ENCODE measurements at places on chromosomes 7 and 10.

GRCh38 chr10:43965033-43965917, 316.6 kb upstream of the ZNF32 start:
- no peak for DNase-seq

- no peak for DNase-seq
Measured at GRCh38 chr10:15293862-15294842, 76.9 kb downstream of the FAM171A1 start.

DNA sequence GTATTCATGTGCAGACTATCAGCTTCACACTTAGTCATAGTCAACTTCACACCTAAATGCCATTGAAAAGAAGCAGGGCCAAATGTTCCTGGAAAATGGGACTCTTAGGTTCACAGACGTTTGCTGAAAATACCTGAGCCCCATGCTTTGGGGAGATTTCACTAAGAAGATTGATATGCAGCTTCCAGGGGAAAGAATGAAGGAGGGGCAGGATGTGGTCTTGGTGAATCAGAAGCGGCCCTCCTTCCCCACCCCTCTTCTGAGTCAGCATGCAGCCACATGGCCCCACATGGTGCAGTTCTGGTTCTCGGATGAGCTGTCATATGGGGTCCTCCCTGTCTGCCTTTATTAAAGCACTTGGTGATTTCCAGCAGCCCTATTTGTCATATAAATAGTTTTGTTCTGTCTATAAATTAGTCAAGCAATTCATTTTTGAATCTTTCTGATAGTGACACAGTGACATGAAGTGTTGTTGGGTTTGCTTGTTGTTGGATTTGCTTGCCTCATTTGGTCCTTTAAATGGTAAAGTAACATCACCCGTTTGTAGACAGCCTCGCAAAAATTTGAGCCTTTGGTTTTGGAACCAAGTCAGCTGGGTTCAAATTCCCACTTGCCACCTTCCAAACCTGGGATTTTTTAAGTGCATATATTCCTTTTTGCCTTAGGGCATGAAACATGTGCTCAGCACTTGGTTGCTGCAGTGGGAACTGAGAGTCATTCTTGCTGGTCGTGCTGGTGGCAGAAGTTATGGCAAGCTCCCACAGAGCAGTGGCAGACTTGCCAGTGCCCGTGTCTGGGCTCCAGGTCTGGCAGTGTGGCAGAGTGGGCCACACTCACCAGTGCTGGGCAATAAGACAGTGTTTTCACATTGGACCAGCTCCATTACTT, 68.1 kb upstream of the CDK6 start:
- peak; percentile 63 for DNase-seq

DNA sequence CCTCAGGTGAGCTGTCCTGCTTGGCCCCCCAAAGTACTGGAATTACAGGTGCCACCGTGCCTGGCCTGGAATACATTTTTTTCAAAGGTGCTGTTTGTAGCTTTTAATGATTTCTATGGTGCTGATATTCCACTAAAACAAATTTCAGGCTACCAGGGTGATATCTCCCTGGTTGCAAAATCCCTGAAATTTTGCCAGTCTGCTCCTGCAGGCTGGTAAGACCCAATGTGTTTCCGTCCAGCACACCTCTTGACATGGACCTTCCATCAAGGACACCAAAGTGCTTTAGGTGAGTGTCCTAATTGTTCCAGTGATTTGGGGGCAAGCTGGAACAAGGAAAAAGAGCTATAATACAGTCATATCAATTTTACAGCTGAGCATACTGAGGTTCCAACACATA, 69.8 kb upstream of the KMT2C start:
- no peak for DNase-seq

DNA sequence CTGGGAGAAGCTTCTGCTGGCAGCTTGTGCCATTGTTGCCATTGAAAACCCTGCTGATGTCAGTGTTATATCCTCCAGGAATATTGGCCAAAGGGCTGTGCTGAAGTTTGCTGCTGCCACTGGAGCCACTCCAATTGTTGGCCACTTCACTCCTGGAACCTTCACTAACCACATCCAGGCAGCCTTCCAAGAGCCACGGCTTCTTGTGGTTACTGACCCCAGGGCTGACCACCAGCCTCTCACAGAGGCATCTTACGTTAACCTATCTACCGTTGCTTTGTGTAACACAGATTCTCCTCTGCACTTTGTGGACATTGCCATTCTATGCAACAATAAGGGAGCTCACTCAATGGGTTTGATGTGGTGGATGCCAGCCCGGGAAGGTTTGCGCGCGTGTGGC, 220.7 kb downstream of the ADK start:
- DNase-seq: no peak

DNA sequence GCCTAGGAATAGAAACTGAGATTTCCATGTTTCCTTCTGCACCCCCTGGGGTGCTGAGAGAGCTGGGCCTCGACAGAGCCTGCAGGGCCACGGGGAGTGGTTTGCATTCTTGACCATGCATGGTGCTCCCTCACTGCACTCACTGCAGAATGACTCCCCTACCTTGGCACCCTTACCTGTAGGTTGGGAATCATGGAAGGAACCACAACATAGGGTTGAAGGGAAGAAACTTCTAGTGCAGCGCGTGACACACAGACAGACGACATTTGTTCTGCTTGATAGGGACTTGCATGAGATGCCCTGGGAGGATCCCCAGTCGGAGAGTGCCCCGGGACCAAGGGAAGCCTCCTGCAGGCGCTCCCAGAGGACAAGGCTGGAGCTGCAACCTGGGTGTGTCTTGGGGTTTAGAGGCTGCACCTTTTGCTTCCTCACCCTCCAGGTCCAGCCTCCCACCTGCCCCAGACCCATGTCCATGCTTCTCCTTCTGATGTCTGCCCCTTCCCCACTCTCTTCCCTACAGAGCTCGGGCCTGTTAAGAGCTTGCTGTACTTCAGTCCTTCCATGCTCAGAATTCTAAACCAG, 245.2 kb downstream of the ABCA13 start:
- DNase-seq: no peak

DNA sequence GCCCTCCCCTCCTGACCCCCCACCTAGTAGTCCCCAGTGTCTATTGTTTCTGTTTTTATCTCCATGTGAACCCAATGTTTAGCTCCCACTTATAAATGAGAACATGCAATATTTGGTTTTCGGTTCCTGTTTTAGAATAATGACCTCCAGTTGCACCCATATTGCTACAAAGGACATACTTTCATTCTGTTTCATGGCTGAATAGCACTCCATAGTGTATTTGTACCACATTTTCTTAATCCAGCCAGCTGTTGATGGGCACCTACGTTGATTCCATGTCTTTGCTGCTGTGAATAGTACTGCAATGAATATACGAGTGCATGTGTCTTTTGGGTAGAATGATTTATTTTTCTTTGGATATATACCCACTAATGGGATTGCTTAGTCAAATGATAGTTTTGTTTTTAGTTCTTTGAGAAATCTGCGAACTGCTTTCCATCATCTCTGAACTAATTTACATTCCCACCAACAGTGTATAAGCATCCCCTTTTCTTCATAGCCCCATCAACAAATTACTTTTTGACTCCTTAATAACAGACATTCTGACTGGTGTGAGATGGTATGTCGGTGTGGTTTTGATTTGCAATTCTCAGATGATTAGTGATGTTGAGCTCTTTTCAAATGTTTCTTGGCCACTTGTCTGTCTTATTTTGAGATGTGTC, 128.4 kb upstream of the PHYHIPL start:
- no peak for DNase-seq

GRCh38 chr10:122648599-122649428, 50.8 kb downstream of the C10orf120 start:
- DNase-seq: no peak

DNA sequence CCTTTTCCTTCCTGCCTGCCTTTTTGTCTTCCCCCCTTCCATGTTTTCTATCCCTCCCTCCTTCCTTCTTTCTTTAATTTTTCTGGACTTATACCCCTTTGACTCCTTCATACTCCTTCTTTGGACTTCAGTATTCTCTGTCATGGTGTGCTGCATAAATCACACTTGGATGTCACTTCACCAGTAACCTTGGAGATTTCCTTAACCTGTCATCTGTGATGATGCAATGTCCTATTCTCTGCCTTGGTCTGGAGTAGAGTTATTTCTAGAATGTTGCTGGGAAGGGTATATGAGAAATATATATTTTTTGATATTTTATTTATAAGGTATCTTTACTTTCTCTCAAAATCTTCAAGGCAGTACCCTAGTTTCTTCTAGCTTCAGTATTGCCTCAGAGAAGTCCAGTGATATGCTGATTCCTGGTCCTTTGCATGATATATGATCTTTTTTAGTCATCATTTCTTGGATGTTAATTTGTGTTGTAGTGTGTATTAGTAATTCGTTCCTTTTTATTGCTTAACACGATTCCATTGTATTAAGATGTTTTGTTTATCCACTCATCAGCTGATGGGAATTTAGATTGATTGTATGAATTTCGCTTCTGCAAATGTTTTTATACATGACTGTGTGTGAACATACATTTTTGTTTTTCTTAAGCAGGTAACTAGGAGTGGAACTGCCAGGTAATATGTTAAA, 206.9 kb upstream of the MBL2 start:
- DNase-seq: no peak

DNA sequence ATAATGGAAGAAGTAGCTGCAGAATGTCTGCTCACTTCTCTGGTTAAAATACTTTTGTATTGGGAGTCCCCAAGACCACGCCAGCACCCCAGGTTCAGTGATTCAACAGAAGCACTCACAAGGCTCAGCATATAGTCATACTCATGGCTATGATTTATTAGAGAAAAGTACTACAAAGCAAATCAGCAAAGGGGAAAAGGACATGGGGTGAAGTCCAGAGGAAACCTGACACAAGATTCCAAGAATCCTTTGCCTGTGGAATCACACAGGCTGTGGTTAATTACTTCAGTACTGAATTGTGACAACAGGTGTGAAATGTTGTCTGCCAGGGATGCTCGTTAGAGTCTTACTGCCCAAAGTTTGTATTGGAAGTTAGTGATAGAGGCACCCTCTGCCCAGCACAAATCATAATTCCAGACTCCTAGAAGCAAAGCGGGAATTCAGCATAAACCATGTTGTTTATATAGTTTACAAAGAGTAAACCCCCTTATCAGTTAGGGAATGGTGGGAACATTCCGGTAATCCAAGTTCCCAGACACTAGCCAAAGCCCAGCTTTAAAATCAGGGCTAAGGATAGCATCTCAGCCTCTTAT, 79.4 kb downstream of the HYCC1 start:
- DNase-seq: no peak

- DNase-seq: peak; percentile 52
Measured at GRCh38 chr7:149662591-149663095, 110.7 kb downstream of the ZNF467 start.

GRCh38 chr7:26360650-26361049, 69.0 kb downstream of the SNX10 start:
- DNase-seq: no peak

GRCh38 chr10:22913474-22914092, 14.3 kb upstream of the ARMC3 start:
- DNase-seq: no peak

DNA sequence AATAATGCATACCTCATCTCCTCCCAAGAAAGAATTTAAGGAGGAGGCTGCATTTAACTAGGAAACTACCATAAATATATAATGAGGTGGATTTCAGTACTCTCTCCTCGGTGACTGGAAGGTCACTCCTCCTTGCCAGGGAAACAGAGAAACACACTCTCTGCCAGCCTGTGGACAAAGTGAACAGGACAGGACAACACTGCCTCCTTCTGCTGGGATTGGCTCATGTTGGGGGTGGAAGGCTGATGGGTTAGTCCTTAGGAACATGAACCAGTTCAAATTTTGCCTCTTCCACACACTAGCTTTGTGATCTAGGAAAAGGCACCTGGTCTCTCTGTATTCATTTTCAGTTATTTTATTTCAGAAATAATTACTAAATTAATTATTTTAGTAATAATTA, 50.6 kb upstream of the STEAP4 start:
- DNase-seq: no peak

DNA sequence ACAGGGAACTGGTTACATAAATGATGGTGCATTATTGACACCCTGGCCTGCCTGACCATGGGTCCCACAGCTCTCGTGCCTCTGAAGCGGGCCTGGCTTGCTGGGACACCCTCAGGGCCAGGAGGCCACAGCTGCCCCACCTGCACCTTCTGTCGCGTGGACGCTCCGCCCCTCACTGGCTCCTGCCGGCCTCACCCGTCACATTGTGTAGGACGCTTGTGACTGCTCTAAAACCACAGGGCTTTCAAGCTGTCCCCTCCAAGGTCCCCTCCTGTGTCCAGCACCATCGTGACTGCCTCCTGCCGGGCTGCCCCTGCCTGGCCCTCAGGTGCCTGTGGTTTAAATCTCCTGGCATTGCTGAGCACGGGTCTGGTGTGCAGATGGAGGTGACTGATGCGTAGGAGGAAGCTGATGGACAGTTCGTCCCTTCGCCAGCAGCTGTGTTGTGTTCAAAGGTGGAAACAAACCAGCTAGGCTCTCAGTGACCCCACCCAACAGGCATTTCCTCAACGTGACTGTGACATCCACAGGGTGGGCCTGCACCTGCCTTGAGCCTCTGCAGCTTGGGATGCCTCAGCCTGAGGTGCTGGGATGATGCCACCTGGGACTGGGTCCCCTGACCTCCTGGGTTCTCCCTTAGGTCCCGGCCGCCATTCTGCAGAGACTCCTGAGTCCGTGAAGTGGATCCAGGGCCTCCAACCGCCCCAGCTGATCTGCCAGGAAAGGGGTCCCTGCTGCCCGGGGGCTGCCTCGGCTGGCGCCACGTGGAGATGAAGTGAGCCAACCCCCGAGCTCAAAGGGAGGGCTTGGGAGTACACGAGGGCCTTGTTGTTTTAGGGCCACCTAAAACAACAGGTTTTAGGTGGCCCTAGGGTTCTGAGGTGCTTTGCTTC, 148.5 kb downstream of the WDR37 start:
- DNase-seq: no peak

- no peak for DNase-seq
Measured at GRCh38 chr10:87519582-87519981, 14.9 kb downstream of the MINPP1 start.

- DNase-seq: no peak
Measured at GRCh38 chr10:84825330-84825729, 496.9 kb downstream of the CCSER2 start.

DNA sequence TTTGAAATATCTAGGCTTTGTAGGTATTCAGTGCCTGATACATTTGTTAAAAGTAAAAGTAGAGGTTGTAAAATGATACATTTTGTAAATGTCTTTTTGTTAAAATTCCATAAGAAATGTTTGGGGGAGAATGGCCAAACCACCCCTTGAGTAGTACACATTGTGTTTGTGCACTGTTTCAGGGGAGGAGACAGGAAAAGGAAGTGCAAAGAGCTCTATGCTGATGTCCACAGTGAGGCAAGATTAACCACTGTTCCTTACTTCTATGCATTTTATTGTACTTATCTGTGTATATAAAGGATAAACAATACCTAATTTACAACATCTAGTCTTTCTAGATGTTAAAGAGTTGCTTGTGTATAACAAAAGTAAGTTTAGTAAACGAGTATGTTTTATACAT, 7.4 kb upstream of the CYCS start:
- DNase-seq: no peak

- DNase-seq: no peak
Measured at GRCh38 chr7:42155584-42156290, 81.3 kb downstream of the GLI3 start.

DNA sequence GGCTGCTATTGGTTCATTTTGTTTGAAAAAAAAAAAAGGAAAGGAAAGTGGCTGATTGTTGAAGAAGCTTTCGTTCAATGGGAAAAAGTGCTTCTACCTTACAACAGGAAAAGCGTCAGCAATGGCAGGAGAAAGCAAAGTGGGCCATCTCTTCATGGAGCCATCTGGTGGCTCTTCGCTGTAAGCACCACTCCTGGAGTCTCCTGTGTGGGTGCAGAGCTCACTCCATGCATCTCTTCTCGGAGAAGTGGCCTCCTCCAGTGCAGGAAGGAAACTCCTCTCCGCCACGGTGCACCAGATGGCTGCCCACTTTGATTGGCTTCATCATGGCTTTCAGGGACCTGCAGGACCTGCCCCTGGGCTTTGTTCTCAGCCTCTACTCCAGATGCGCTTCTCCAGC, 250.9 kb downstream of the PTEN start:
- no peak for DNase-seq

Measured in stimulated activated CD4-positive, alpha-beta T cell treated with anti-CD3 and anti-CD28 coated beads, Interleukin-1b, Interleukin-23, amount 100 ng/mL, for 4 hours (primary cell).